ENCODE measurements at places on chromosomes 16 and 17. TPM values are rescaled to one million over a fixed set of nuclear protein-coding genes. Genes with fewer than 3 reads are reported as not detected.

DNA sequence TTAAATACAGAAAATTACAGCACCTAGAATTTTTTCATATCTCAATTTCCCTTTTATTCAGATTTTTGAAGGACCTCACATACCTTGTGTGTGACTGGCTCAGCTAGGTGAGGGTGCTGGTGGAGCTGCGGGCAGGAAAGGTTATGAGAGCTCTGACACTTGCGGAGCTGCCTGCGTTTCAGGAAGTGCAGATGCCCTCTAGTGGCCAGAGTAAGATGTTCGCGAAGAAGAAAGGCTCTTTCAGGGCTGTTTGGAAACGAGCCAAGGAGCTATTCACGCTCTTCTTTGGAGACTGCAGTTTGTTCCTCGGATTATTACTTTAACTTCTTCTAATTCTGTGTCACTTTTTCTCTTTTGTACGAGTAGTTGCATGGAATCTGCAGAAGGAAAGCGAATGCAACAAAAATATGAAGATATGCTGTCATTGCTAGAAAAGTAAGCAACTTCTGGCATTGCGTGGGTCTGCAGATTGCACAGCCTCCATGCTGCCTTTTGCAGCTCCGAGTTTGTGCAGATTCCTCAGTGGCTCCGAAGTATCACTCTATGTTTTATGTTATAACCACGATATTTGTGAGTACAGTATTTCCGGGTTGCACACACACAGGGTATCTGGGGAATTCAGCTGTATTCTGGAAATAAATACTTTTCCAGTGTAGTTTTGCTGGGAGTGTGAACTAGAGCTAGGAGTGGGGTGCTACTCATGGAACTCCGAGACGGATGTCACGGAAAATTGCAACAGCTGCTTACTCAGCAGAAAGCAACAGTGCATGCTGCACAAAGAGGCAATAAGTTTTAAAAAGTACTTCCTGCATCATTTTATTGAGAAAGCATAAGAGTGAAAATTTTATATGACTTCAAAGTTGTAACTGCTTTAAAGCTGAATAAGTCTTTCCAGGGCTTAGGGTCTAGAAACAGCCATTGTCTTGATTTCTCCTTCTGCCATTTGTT lies 46.3 kb downstream of the DNAH9 start:
- H3K27ac ChIP-seq = no peak overlapping the region
- no peaks in the 10 kb centered on the region for H3K27me3 ChIP-seq
- H3K4me3 ChIP-seq = no peak overlapping the region
- no peaks in the 10 kb centered on the region for H3K36me3 ChIP-seq

DNA sequence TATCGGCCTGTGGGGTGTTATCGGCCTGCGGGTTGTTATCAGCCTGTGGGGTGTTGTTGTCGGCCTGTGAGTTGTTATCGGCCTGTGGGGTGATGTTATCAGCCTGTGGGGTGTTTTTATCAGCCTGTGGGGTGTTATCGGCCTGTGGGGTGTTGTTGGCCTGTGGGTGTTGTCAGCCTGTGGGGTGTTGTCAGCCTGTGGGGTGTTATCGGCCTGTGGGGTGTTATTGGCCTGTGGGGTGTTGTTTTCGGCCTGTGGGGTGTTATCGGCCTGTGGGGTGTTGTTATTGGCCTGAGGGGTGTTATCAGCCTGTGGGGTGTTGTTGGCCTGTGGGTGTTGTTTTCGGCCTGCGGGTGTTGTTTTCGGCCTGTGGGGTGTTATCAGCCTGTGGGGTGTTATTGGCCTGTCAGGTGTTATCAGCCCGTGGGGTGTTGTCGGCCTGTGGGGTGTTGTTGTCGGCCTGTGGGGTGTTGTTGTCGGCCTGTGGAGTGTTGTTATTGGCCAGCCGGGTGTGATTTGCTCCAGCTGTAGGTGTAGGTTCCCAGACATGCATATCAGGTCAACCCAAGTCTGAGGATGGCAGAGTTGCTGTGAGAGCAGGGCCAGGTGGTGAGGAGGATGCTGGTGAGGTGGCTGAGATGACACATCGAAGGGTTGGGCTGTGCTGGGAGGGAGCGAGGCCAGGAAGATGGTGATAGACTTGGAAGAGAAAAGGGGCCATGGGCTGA lies 7.1 kb downstream of the TRARG1 start:
- H3K36me3 ChIP-seq = no peaks in the 10 kb centered on the region
- H3K4me1 ChIP-seq = no peaks in the 10 kb centered on the region
- no peak for DNase-seq
- H3K27ac ChIP-seq = no peak overlapping the region
- no peak overlapping the region for H3K4me3 ChIP-seq

GRCh38 chr17:49454050-49454449 lies 39.4 kb upstream of the PHB1 start:
- peaks cover 18% of the 10 kb centered on the region for H3K4me1 ChIP-seq
- H3K27ac ChIP-seq = no peak overlapping the region
- no peak for DNase-seq
- peaks cover 22% of the 10 kb centered on the region for H3K27me3 ChIP-seq

DNA sequence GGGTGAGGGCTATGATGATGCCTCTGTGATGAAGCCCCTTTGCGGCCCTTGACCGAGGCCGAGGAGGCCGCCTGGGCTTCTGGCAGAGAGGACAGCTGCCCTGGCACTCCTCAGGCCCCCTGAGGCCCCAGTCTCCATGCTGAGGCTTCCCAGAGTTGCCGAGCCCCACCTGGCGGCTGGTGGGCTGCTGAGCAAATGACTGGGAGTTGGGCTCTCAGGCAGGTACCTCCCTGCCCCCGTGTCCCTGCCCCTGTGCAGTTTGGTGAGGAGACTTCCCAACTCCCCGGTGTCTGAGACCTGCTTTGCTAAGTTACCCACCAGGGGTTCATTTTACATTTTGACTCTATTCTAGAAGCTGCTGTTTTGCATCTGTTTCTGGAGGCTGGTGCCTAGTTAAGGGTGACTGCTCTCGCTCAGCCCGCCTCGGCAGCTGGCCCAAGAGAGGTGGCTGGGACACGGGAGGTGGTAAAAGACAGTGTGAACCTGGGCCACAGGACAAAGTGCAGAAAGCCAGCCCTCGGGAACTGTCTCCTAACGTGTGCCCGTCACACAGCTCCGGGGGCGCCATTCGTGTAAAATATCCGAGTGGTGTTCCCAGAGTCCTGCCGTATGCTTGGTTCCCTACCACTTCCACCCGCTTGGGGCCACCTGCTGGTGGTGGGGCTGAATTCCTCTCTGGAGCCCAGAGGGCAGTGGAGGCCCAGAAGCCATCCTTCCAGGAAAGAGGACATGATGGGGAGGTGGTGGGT lies 134.5 kb downstream of the RAB11FIP4 start:
- H3K27me3 ChIP-seq = no peaks in the 10 kb centered on the region
- H3K4me1 ChIP-seq = no peaks in the 10 kb centered on the region
- H3K4me3 ChIP-seq = no peak overlapping the region
- no peaks in the 10 kb centered on the region for H3K36me3 ChIP-seq

GRCh38 chr16:70663524-70664324 lies 17.4 kb downstream of the IL34 start:
- H3K4me1 ChIP-seq = peaks cover 4% of the 10 kb centered on the region
- H3K4me3 ChIP-seq = no peak overlapping the region
- peak; percentile 83 for DNase-seq
- peaks cover 28% of the 10 kb centered on the region for H3K36me3 ChIP-seq
- no peaks in the 10 kb centered on the region for H3K27me3 ChIP-seq

DNA sequence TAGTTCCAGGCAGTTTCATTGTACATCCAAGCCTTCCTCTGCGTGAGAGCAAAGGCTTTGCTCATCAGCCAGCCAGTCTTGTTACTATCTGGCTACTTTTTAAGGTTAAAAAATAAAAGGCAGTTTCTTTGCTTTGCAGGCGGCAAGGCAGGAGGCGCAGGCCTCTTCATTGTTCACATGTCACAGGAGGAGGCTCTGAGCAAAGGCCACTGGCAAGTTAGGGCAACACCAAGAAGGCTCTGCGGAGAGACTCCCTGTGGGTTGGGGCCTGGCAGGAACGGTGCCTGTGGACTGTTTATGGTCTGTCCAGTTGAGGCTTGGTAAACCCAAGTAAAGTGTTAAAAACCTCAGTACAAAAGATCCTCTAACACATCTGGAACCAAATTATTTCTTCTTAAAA lies 3.9 kb upstream of the NT5C start:
- H3K27ac ChIP-seq = peak overlapping the region; percentile 56
- H3K27me3 ChIP-seq = no peaks in the 10 kb centered on the region
- no peak overlapping the region for H3K4me3 ChIP-seq
- no peak for DNase-seq
- H3K4me1 ChIP-seq = peaks cover 8% of the 10 kb centered on the region
- H3K36me3 ChIP-seq = peaks cover 12% of the 10 kb centered on the region

DNA sequence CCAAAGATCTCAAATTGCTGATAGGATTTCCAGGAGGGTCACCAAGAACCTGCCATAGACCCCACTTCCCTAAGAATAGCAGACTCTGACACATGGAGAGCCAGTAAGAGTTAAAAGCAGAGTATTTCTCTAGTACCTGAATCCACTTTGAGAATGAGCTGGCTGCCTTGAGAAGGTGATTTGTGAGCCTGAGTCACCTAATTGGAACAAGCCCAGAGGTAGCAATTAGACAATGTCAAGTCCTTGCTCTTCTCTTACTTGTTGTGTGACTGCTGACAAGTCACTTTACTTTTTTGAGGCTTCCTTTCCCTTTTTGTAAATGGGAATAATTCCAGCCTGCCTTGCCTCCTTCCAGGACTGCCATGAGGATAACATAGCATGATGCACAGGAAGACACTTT lies 76.1 kb upstream of the ASIC2 start:
- no peaks in the 10 kb centered on the region for H3K4me1 ChIP-seq
- no peak overlapping the region for H3K27ac ChIP-seq
- no peaks in the 10 kb centered on the region for H3K36me3 ChIP-seq
- no peak overlapping the region for H3K4me3 ChIP-seq

GRCh38 chr16:10681310-10682308 lies 13.1 kb downstream of the TEKT5 start:
- DNase-seq = peak; percentile 65
- H3K4me3 ChIP-seq = no peak overlapping the region
- H3K36me3 ChIP-seq = no peaks in the 10 kb centered on the region
- H3K4me1 ChIP-seq = no peaks in the 10 kb centered on the region

KRT27 gene
- not detected for total RNA-seq

Measured in osteocyte (in vitro differentiated cells).